Left kidney (tissue), 8 donors: ENCODE measurements at places on chromosomes 2 and 18. TPM values are rescaled to one million over a fixed set of nuclear protein-coding genes. Genes with fewer than 3 reads are reported as not detected.

STARD6 gene
- polyA plus RNA-seq, result not detected

GRCh38 chr2:74551942-74552913, 1.5 kb downstream of the LOXL3 start:
- no peak for DNase-seq

GRCh38 chr2:102664471-102664909, 45.1 kb downstream of the SLC9A2 start:
- DNase-seq, result no peak

GRCh38 chr2:96844405-96844808, 586 bp upstream of the ANKRD23 start:
- no peak for DNase-seq

DRC1 gene
- polyA plus RNA-seq, result 3.4 TPM

GRCh38 chr2:177588671-177589070, 196.1 kb downstream of the AGPS start:
- DNase-seq, result no peak

PSMA8 gene
- not detected for polyA plus RNA-seq

DNA sequence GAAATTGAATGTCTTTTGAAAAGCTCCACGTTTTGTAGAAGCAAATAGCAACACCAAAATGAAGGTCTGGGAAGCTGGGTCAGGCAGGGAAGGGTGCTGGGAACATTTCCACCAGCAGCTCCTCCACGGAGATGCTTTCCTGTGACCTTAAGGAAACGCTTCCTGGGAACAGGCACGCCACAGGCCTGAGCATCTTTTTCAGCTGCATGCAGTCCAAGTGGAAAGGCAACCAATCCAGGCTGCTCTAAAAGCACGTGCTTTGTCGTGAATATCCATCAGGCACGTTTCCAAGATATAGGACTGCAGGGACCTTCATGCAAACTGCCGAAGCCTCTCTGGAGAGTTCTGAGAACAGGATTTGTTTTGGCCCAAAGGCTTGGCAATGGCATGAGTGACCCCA, 109.3 kb downstream of the KLHL29 start:
- DNase-seq, result no peak

TEKT4 gene
- 0.20 TPM for polyA plus RNA-seq

DNA sequence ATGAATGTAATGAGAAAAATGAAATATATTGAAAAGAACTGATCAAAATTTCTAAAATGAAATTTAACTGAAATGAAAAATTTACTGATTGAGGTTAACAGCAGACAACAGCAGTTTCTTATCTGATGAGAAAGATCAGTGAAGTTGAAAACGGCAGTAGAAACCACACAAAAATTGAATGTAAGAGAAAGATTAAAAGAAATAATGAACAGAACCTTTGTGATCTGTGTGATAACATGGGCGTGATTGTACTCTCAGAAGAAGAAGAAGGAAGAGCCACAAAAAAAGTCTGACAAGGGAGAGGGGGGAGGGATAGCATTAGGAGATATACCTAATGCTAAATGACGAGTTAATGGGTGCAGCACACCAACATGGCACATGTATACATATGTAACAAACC, 45.2 kb downstream of the FAM117B start:
- DNase-seq, result no peak

TPO gene
- 0.20 TPM for polyA plus RNA-seq

GRCh38 chr2:204154863-204155262, 218.3 kb downstream of the ICOS start:
- no peak for DNase-seq

- DNase-seq, result no peak
These were observed 14.1 kb upstream of the MSH2 start for GRCh38 chr2:47388888-47389287.

DNA sequence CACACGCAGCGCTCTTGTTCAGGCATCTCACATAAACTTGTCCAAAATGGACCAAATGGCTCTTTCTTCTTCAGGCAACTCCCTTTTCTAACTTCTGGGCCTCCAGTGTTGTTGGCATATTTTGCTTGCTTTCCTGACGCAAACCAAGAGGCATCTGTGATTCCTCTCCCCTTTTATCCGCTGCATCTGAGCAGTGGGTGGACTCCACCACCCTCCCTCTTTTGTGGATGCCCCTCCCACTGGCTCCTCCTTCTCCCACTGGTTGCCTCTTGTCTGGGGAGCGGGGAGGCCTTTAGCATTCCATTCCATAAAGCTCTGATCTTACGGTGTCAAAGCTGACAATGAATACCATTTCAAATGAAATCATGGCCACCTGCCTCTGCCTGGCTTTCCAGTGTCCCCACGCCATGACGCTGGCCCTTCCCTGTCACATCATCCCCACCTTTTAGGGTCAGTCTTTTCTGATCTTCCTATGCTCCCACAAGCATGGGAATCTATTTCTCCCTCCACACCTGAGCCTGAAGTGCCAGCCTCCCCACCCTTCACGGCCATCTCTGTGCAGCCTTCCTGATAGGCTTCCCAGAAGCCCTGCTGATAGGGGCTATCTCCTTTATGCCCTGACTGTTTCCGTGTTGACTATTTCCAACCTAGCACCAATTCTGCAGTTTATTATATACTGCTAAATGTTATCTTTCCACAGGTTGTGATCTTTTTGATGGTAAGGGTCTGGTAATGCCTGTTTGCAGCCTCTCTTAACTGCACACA, 51.5 kb downstream of the RPL37A start:
- no peak for DNase-seq

VWA3B gene
- polyA plus RNA-seq, result 0.80 TPM

GRCh38 chr2:220300806-220301205, 673.4 kb downstream of the SLC4A3 start:
- no peak for DNase-seq

DNA sequence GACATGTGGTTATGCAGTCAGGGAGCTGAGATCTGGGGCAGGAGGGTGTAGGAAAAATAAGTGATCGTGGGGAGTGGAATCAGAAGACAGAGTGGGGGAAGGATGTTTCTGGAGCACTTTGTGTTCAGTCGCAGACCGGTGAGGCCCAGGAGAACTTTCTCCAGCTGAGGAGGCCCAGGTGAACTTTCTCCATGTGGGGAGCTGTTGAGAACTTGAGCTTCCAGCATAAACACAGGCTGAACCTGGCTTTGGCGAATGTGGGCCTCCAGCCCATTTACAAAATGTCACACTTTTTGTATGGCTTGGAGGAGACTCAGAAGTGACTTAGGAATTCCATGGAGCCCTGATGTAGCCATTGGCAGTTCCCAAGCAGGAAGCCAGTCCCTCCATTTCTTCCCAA, 108.5 kb downstream of the VAPA start:
- no peak for DNase-seq

DNA sequence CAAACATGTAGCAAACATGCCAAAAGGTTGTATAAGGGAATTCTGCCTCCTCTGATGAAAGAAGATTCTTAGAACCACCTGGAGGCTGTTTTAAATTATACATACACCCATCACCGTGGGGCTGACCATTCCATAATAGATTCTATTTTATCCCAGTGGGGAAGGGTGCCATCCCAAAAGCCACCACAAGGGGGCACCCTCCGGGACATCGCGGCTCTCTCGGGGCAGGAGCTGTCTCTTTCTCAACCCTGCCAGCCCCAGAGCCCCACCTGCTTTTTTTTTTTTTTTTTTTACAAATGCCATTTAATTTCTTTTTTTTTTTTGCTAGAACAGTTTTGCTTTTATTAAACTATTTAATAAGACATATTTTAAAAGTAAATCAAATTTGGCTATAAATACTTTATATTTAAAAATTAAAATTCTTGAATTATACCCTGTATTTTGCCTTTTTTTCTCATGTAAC, 8.6 kb upstream of the MTCL1 start:
- DNase-seq, result no peak

ZNF532 gene
- polyA plus RNA-seq, result 112 TPM

- DNase-seq, result no peak
These were observed 86.1 kb upstream of the PNPT1 start for GRCh38 chr2:55779459-55780421.

COLEC12 gene
- 23.3 TPM for polyA plus RNA-seq

BMP10 gene
- polyA plus RNA-seq, result not detected

DNA sequence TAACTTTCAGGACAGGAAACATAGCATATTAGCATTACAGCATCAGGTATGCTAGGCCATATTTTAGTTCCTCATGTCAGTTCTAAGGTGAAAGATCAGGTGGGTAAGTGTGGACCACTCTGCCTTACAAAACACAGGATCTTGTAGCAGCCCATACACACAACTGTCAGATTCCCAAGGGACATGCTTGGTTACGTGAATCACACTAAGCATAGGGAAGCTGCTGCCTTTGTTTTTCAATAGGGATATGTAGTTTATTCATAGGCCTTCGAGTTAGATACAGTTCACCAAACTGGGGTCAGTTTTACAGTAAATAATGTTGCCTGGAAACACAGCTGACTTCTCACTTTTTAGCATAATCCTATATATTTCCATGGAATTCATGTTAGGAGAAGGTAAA, 116.1 kb upstream of the OTX1 start:
- no peak for DNase-seq

GRCh38 chr2:42537493-42537892, 30.9 kb upstream of the MTA3 start:
- no peak for DNase-seq

GRCh38 chr2:67879586-67880290, 183.1 kb downstream of the C1D start:
- no peak for DNase-seq

MAL gene
- 263 TPM for polyA plus RNA-seq

PID1 gene
- polyA plus RNA-seq, result 5.4 TPM

- no peak for DNase-seq
These were observed 203.0 kb downstream of the TNS1 start for GRCh38 chr2:217799563-217800432.
